ENCODE measurements at places on chromosomes 4 and X.

DNA sequence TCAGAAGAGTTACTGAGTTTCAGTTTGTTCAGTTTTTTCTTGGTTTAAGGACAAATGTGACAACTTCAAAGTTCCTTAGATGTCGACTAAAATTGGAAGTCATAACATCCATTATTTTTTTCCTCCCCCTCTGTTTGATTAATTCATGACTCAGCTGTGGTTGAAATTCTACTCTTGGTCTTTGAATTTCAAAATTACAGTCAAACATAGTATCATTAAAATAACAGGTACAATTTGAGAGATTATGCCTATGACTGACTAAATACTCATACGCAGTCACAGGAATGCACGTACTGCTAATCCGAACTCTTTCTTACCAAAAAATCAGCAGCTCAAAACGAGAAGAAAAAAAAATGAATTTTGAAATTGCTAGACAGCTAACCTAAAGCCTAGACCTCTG, 1434.8 kb downstream of the RAPGEF2 start:
- no peak for DNase-seq

DNA sequence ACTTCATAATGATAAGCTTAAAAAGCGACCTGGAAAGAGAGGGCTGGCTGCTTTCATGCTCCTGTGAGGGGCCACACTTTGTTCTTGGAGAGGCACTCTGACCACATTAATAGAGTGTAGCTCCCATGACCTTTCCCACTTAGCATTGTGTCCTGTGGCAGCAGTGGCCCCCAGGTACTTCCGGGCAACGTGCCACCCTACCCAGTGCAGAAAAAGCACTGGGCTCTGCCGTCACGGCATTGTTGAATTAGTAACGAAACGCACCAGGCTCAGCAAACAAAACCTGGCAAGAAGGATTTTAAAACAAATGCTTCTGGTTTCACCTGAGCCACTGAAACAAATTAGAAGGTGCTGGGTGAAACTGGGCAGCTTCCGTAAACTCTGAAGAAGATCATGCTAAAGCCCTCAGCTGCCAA, 5.4 kb upstream of the SORBS2 start:
- DNase-seq, result no peak

DNA sequence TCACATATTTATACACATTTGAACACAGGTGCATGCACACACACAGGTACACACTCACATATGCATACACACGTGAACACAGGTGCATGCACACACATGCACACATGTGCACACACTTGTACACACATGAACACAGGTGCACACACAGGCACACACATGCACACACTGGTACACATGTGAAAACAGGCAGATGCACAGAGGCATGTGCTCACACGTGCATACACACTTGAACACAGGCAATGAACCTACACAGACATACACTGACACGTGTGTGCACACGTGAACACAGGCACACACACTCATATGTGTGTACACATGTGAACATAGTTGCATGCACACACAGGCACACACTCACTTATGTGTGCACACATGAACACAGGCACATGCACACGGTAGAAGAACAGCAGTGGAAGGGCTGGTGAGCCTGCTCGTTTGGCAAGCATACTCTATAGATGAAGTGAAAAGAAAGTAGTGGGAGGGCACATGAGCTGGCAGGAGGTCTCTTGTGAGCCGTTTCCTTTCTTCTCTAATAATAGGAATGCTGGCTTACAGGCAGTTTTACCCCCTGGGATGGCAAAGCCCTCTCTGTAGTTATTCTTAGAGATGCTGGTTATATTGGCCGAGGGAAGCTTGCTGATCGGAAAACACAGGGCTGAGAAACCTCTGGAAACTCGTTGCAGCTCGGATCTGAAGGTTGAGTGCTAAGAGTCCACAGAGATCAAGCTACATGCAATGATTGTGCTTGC, 279.6 kb upstream of the CLNK start:
- DNase-seq, result no peak

DNA sequence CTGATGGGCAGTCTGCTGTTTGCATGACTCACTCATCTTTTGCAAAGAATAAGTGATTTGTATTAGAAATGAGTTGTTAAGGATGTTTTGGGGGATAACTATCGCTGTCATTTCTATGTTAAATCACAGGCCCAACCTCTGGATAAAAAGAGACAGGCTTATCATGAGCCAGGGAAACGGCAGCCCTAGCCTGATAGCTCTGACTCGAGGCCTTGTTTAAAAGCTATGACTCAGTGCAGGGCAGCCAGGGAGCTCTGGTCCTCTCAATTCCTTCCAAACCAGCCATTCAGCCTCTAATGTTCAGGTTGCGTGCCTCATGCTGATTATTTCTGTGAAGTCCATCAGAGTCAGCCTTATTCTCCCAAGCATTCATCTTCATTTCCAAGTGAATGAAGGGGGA, 305.9 kb upstream of the HAND2 start:
- no peak for DNase-seq

DNA sequence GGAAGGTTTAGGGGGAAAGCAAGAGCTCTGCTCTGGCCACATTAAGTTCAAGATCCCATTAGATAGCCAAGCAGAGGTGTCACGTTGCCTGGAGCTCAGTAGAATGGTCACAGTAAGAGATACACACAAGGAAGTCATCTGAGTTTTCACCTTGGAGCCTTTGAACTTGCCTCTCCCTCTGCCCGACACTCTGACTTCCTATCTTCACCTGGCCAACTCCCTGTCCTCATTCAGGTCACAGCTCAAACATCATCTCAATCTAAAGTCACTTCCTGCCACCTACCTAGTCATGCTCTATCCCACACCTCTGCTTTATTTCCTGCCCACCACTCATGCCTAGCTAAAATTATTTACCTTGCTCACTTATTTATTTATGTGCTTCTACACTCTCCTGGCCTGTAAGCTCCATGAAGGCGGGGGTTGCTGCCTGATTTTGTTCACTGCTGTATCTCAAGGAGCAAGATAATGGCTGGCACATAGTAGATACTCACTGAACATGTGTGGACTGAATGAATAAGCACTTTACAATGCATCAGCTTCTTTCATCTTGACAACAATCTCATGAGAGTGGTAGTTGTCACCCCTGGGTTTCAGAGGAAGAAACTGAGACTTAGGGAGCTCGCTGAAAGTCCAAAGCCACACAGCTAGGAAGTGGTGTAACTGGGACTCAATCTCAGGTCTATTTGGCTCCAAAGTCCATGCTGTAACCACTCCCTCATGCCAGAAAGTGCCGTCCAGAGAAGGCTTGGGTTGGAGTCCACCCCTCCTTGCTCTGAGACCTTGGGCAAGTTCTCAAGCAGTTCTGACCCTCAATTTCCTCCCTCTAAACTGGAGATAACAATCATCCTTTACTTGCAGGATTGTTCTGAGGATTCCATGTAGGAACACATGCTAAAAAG, 40.3 kb downstream of the EFNB1 start:
- DNase-seq, result no peak

DNA sequence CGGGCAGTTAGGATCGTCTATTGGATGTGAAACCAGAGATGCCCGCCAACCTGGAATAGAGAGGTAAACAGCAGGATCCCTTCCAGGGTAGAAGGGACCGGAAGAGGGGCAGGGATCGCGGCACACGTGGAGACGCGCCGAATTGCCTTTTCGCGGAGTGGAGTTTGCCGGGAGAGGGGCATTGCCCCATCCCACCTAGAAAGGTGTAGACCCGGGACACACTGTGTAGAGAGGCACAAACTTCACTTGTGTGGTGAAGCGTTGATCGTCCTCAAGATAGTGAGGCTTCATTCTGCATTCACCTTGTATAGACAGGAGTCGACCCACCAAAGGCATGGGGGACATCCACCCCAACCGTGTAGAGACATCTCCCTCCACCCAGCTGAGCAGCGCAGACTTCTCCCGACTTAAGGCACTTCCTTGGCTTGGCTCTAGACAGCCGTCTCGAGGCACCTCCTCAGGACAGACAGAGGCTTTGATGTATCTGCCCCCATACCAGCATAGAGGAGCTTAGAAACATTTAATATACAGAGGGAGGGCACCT, 410 bp downstream of the GNL3L start:
- peak; percentile 1 for DNase-seq

DNA sequence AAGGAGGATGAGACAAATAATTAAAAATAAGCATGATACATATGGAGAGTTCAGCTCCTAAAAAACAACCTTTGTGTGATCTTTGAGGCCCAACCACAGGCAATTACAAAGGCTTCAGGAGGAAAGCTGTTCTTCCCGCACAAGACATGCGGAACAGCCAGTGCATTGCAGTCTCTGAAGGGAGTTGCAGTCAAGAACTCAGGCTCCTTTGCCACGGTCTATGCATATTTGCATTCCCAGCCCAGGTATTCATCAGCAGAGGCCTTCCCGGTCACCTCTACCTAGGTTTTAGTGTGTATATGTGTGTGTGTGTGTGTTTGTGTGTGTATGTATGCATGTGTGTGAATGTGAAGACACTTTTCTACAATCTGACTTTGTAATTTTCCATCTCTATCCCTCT, 600.6 kb upstream of the PCDH10 start:
- no peak for DNase-seq

GRCh38 chr4:1411436-1412375, 5.5 kb upstream of the NKX1-1 start:
- DNase-seq, result no peak

DNA sequence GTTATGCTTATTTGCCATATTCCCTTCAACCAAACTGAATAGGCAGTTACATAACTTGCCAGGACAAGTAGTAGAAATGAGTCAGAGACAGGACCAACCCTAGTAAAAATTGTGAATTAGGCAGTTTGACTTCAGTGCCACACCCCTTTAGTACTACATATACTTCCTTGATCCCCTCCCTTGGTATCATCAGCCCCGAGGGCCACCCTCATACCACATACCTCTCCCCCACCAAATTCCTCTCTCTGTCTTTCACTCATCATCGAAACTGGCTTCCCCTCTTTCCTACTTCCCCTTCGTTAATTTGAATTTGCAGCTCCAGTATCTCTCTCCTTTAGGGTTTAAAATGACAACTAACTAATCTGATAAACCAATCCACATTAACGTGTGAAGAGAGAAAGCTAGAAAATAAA, 7.9 kb upstream of the PTPN13 start:
- no peak for DNase-seq

DNA sequence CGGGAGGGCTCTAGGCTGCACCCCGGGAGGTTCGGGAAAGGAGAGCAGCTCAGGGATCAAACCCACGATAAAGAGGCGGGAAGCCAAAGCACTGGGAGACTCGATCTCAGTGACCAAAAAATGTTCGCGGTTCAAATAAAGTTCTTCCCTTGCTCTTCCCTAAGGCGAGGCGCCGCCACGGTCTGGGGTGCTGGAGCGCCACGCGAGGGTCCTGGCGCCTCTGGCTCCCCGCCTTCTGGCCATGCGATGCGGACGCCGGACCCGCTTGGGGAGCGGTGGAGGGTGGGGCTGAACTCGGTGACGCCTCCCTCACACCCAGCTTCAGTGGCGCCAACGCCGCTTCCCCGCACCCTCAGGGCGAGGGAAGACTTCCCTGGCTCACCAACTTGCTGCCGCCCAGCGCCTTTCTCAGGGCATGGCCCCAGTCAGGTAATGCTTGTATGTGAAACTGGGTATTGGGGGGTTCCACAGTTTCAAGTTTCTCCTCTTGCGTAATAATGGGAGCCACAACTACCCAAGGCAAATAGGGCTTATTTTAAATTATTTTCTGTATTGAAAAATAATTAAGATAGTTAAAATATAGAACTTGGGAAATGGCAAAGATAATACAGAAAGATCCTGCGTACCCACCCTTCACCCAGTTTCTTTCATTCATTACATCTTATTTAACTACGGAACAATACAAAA, at the start of gene QRFPR:
QRFPR (minus strand) TSS at position 243 of the 687 bp plus-strand sequence. CDS start 371 bp downstream, outside the sequence.
- DNase-seq, result no peak

DNA sequence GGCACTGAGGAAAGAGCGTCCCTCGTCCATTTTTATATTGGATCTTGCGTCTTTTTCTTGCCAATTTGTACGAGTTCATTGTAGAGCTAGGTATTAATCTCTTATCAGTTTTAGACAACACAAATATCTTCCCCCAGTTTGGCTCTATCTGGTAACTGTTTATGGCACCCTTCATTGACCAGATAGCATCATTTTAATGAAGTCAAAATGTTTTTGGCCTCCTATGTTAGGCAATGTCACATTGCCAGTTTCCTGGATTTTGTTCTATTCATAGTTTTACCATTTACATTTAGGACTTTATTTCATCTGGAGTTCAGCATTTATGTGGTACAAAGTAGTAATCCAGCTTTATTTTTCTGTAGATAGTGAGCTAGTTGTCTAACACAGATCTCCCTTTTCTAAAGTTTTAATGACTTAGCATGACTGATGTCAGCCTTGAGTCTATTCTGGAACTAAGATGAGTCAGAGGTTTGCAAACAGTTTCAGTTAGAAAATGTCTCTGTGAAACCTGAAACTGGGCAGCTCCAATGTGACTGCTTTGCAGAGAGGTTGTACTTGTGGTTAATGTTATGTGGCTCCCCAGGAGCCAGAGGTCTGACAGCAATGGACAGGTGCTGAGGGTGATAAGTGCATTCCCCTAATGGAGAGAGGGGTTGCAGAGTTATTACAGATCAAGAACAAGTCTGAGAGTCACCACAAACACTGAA, 5.3 kb upstream of the STBD1 start:
- no peak for DNase-seq

DNA sequence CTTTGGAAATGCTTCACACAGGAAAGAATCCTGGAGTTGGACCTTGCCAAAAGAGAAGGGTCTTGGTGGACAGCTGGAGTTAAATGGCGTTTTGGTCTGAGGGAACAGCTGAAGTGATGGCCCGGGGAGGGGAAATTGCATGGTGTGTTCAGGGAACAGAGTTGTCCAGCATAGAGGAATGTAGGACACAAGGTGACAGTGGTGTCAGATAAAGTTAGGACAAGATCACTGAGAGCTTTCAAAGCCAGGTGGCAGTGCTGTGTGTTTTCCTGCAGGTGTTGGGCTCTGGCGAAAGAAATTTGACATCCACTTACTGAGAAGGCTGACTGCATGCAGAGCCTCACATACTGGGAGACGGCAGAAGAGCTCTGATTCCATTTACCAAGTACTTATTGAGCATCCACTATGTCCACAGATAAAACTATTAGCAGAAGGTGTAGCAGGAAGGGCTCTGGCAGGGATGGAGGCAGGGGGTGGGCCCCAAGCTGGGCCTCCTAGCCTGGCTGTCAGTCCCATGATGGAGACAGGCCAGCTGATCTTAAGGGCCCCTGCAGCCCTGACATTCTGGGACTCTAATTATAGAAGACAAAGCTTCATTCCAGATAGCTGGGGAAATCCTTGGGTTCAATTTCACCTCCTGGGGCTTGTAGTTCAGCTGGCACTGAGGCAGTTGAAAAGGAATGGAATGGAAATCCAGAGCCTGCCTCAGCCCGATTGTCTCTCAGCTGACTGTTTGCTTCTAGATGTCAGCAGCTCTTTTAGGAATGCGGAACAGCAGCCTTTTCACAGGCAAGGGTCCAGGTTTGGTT, 150.2 kb upstream of the MAMLD1 start:
- DNase-seq, result no peak

GRCh38 chrX:109485470-109486340, 3.8 kb upstream of the GUCY2F start:
- peak; percentile 38 for DNase-seq

DNA sequence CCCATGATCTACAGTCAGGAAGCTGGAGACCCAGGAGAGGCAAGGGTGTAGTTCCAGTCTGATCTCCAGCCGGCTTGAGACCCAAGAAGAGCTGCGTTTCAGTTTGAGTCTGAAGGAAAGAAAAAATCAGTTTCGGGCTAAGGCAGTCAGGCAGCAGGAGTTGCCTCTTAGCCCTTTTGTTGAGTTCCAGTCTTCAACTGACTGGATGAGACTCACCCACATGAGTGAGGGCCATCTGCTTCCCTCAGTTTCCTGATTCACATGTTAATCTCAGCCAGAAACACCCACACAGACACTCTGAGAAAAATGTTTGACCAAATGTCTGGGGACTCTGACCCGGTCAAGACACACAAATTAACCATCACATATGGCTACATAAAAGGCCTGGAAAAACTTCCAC, 73.6 kb upstream of the ELOVL6 start:
- no peak for DNase-seq

- DNase-seq, result no peak
These were observed 86.8 kb upstream of the ETNPPL start for GRCh38 chr4:108849611-108850168.
